Pulmonary artery endothelial cell (primary cell): ENCODE measurements at places on chromosomes 6 and 20.

- DNase-seq = no peak
Observed at GRCh38 chr6:35477551-35478179, 9.5 kb downstream of the RPL10A start.

- peak; percentile 22 for DNase-seq
Observed at GRCh38 chr6:110053395-110054240, 75.5 kb downstream of the GPR6 start.

DNA sequence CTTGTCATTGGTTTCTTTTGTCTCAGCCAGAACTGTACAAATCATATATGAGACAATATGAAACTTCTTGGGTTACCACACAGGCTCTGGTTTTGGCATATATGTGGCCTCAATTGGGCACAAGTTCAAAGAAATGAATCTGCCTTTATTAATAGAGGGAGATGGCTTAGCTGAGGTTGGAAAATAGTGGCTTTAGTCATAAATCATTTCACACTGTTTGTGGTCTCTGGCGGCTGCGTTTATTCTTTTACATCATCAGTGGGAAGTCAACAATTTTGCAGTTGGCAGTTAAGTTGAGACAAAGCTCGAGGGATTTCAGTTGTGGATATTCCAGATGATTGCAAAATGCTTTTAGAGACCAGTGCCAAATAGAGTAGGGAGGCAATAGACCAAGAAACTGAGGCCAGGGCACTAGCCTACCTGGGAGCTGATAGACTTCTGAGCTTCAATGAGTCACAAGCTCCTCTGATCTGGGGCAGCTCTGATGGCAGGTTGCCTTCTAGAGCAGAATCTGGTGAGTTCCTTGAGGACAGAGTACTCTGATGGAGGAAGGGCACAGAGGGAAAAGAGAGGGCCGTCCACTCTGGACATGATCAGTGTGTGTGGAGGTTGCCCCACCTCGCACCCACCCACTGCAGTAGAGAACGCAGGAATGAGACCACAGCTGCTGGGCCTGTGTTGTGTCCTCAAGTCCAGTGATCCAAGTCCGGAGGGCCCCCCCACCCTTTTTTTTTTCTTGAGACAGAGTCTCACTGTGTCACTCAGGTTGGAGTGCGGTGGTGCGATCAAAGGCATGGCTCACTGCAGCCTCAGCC lies 73.5 kb downstream of the ARMC2 start:
- DNase-seq = no peak

DNA sequence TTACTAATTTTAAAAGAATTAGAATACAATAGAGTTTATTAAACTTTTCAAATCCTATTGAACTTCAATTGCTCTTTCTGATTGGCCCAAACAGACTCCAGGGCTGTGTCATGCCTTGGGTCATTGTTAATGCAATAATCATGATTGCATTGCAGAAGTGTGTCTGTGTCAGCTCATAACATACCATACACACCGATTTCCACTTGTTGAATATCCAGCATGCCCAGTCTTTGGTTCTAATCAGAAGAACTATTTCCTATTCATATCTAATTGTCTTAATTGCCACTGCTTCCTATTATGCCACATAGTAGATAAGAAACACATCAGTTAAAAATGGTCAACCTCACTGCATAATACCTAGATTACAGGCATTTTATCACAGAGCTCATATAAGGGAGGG lies 106.1 kb upstream of the JAG1 start:
- no peak for DNase-seq

GRCh38 chr20:22312744-22313346 lies 271.5 kb downstream of the FOXA2 start:
- DNase-seq = no peak

DNA sequence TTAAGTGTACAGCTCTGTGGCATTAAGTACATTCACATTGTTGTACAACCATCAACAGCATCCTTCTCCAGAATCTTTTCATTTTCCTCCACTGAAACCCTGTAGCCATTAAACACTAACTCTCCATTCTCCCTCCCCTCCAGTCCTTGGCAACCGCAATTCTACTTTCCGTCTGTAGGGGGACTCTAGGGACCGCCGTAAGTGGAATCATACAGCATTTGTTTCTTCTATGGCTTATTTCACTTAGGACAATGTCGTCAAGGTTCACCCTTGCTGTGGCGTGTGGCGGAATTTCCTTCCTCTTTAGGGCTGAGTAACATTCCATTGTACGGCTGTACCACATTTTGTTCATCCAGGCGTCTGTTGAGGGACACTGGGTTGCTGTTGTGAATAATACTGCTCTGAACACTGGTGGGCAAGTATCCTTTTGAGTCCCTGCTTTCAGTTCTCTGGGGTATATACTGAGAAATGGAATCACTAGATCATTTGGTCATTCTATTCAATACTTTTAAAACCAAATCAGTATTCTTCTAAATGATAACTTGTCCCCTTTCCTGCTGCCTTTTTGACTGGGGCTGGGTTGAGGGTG lies 50.7 kb downstream of the PPP1R3G start:
- DNase-seq = peak; percentile 13

GRCh38 chr6:5206920-5207561 lies 53.7 kb downstream of the LYRM4 start:
- no peak for DNase-seq

DNA sequence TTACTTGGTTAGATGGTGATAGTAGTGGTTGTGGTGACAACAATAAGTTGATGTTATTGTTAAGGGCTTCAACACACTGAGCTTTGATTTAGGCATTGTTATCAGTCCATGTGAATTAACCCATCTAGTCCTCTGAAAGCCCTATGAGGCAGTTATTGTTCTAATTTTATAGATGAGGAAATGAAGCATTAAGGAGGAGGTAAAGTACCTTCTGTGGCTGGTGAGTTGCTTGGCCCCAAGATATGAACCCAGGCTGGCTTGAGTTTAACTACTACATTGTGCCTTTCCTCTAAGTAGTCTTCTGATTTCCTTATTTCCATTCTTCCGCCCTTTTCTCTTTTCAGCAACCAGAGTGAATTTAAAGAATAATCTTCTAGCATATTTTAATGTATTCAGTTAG lies 81.7 kb downstream of the QKI start:
- DNase-seq = no peak

GRCh38 chr6:26158076-26158580 lies 70.9 kb downstream of the HFE start:
- DNase-seq = no peak

DNA sequence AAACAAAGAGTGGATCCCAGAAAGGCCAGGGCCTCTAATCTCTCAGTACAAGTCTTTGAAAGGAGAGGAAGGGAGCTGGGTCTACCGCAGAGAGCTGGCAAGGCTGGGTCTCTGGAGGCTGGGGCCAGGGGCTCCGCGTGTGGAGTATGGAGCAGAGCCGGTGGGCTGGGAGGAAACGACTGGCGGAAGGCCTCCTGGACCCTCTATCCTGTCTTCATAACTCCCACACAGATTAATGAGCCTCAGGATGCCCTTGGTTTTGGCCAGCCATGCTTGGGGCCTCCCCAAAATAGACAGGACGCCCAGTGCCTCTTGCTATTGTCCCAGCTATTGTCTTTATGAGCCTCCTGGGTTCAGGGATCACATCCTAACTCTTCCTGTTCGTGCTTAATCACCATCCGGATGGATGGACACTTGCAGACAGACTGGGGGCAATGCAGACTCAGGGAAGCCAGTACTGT lies 306.4 kb downstream of the DHX35 start:
- DNase-seq = no peak

DNA sequence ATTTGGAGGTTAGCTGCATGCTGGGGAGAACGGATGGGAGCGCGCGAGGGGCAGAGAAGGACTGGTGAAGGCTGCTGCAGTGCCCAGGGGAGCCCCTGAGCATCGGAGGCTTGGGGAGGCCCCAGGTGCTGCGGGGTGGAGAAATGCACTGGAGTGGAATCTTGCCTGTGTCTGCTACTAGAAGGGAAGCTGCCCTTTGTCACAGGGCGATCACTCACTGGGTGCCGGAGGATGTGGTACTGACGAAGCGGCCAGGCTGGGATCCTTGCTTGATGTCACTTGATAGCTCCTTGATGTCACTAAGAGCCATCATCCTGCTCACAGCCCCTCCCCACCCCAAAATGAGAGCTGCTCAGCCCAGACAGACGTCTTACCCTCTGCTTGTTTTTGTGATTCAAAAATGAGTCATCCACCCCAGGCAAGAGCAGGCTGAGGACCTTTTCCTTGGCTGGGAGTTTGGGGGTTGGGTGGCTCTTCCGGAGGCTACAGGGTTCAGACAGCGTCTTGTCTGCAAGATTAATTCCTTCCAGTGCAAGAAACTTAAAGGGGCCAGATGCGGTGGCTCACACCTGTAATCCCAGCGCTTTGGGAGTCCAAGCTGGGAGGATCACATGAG lies 62.6 kb upstream of the PMEPA1 start:
- no peak for DNase-seq

DNA sequence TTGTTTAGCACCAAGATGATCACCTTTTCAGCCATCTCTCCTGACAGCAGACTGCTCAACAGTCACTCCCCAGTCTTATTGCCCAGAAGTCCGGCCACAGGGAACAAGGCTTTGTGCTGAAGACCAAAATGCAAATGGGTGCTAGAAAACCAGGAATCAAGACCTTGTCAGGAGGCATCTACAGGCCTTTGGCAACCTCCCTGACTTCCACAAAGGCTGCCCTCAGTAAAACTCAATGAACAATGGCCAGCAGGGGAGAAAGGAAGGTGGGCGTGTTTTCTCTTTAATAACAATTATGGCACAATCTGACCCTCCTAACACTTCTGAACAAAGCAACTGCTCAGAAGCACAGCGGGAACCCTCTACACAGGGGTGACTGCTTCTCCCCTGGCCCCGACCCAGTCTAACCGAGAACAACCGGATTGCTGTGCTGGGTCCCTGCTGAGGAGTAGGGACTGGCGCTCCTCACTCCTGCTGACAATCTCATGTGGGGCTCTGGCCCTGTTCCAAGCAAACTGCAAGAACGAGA lies 41.6 kb downstream of the PLCG1 start:
- DNase-seq = no peak

DNA sequence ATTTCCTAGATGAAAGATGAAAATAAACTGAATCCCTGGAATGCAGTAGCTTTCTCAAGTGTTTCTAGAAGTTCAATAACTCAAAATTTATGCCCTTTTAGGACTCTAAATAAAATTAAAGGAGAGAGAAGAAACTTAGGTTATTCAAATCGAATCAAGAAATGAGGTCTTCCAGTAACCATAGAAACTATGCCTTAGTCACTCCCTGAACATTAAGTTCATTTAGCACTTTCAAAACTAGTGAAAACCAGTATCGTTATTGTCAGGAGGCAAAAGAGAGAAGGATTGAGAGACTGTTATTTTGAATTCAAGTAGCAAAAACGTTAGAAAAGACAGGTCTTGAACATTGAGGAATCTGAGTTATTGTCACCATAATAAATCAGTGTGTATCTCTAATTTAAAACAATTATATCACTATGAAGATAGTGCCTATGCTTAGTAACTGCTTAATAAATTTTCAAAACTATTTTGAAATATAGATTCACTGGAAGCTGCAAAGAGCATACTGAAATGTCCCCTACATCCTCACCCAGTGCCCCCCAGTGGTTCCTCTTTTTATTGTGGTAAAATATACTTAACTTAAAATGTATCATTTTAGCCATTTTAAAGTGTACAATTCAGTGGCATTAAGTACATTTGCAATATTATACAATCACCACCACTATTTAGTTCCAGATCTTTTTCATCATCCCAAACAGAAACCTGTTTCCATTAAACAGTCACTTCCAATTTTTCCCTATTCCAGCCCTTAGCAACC lies 4.6 kb downstream of the RPP21 start:
- DNase-seq = no peak

GRCh38 chr20:32316667-32317066 lies 39.2 kb downstream of the KIF3B start:
- DNase-seq = no peak

DNA sequence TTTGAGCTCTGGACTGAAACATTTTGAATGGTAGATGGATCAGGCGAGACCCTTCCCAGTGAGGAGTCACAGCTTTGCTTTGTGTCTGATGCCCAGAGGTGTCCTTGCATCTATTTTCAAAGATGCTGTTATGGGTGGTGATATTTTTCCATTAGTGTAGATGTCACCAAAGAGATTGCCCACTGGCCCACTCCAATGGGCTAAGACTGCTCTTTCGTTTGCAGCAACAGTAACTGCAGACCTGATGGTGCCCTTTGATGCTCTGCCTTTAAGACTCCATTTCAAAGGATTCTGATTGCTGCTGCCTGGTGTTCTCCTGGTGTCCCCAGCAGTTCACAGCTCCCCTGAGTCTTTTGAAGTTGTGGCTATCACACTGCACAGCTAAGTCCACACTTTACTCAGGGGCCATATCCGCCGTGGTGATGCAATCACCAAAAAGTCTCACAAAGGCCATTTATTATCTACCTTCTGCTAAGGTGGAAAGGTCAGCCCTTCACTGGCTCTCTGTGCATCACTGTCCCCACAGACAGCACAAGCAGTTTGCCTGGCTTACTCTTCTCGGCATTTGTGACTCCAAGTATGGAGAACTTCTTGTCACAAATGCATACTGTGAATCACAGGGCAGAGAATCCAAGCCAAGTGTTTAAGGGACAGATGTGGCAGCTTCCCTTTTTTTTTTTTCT lies 56.4 kb downstream of the NOX3 start:
- DNase-seq = no peak

- no peak for DNase-seq
Observed at GRCh38 chr6:5457041-5457440, 195.7 kb downstream of the FARS2 start.

GRCh38 chr20:40361916-40362315 lies 327.1 kb downstream of the MAFB start:
- DNase-seq = no peak

- DNase-seq = no peak
Observed at GRCh38 chr6:137712587-137712986, 154.5 kb upstream of the TNFAIP3 start.

DNA sequence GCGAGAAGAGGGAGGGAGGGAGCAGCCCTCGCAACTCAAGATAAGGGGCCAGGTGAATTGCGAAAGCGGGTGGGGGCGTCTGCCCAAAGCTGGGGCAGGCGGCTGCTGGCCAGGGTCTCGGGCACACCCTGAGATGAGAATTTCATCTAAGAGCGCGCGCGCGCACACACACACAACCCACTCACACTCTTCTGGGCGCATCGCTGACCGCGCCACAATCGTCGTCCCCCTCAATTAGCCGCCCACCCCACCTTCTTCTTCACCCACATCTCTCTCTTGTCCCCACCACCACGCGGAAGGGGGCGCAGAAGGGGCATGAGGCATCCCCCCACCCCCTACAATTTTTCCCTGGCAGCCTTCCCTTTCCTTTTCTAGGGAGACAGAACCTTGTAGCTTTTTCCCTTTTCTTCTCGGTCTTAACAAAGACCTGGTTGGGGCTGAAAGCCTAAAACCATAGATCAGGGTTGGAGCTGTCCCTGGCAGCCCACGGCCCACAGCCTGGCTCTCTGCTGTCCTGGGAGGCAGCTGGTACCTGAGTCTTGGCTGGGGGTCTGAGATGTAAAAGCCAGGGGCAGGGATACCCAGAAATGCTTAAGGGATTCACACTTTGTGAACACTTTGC lies 737 bp upstream of the PTPRT start:
- no peak for DNase-seq

GRCh38 chr6:63492476-63492875 lies 79.8 kb upstream of the LOC128125822 start:
- DNase-seq = no peak

- DNase-seq = no peak
Observed at GRCh38 chr20:45253261-45253660, 1.1 kb downstream of the SLPI start.

- no peak for DNase-seq
Observed at GRCh38 chr20:15739035-15739434, 834.2 kb downstream of the KIF16B start.
